Activated CD8-positive, alpha-beta T cell treated with anti-CD3 and anti-CD28 coated beads for 36 hours (primary cell): ENCODE measurements at places on chromosomes 1 and 21.

DNA sequence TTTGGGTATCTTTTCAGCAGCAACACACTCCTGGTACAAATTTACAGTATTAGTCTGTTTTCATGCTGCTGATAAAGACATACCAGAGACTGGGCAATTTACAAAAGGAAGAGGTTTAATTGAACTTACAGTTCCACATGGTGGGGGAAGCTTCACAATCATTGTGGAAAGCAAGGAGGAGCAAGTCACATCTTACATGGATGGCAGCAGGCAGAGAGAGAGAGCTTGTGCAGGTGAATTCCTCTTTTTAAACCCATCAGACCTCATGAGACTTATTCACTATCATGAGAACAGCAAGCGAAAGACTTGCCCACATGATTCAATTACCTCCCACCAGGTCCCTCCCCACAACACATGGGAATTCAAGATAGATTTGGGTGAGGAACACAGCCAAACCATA, 124.5 kb downstream of the TPR start:
- no peak for DNase-seq

- no peak for DNase-seq
Measured at GRCh38 chr1:201488830-201489589, 17.9 kb downstream of the CSRP1 start.

GRCh38 chr1:33429856-33430691, 821 bp downstream of the PHC2 start:
- DNase-seq = peak; percentile 37

DNA sequence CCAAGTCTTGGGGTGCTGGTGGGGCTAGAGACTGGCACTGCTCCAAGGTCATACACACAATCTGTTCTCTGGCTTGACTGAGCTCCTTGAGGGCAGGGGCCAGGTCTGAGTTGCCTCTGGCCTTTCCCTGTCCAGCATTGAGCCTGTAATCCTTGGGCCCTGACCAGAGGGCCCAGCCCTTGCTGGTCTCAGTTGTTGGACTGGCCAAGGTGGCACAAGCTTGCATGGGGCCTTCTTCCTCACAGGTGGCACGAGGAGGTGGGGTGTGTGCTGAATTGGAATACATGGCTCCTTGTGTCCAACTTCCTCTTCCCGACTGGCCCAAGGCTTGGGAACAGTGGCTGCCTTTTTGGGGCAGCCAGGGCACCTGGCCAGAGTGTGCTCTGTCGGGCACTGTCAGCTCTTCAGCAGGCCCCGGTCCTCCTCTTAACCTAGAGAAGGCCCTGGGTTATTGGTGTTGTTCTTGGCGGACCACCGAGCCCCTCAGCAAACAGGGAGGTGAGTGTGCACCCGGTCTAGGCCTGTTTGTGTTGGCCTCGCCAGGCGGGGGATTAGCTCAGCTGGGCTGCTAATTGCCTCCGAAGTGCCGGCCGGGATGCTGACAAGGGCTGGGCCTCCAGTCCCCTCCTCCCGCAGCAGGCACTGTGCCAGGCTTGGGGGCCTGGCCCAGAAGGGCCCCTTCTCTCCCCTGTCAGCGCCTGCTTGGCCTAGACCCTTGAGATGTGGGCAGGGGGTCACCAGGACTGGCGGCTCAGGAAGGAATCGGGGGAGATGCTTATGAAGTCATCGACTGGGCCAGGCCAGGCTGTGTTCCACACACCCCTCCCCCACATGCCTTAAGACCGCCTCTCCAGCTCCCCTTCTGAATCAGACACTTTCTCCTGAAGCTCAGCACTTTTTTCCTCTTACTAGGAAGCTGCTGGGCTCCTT, 28.5 kb downstream of the WNT4 start:
- DNase-seq = no peak
